Glutamatergic neuron (in vitro differentiated cells): ENCODE measurements at places on chromosomes 7 and 10. TPM values are rescaled to one million over a fixed set of nuclear protein-coding genes. Genes with fewer than 3 reads are reported as not detected.

The GTF2IRD2 gene
- 9.3 TPM for total RNA-seq

- no peak for DNase-seq
Observed at GRCh38 chr7:22594020-22594419, 94.0 kb upstream of the STEAP1B start.

GRCh38 chr10:7817984-7818294 lies 366 bp upstream of the TAF3 start:
- no peak for DNase-seq

DNA sequence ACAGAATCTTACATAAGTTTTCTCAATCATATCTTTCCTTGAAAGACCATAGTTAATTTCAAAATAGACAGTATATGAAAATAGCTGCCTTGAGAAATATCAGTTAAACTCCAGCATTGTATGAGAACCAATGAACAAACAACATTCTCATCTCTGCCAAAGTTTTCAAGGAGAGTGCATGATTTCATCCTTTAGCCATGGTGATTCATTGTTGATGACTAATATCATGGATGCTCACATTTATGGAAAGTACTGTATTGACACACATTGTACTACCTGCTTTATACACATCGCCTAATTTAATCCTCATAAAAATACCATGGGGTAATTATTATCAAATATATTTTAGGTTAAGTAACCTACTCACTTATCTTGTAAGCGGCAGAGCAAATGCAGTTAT lies 250.3 kb downstream of the CNTNAP2 start:
- DNase-seq, result no peak

The NUTM2A gene
- total RNA-seq, result 1.3 TPM

DNA sequence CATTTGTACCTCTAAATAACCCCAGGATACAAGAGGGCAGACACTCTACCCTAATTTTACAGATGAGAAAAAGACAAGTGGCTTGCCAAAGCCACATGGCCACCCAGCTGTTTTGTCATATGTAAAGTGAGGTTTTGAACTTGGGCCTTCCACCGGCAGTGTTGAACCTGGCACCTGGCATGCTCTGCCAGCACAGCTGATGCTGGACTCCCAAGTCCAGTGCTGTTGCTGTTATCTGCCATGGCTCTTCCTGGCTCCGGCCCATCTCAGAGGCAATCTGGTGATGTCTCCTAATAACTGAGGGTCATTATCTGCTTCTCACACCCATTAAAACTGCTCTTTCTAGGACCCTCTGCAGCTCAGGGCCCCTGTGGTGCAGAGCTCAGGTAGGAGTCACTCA lies 25.0 kb downstream of the BCCIP start:
- no peak for DNase-seq

- no peak for DNase-seq
Observed at GRCh38 chr7:133652547-133652946, 399.7 kb downstream of the EXOC4 start.

DNA sequence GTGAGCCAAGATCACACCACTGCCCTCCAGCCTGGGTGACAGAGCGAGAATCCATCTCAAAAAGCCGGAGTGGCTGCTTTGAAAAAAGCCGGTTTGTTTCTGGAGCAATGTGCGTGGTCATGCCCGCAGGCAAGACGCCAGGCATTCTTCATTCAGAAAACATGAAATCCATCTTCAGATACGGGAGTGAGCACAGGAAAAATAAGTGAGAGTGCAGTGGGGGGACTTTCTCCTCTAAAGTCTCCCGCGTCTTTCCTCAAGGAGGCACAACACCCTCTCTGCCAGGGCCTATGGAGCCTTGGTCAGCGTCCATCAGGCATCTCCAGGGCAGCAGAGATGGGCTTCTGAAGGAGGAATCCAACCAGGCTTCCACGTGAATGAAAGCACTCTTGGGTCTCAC lies 62.3 kb upstream of the DGKI start:
- no peak for DNase-seq

The CYP3A5 gene
- total RNA-seq, result not detected

The VSTM4 gene
- 2.0 TPM for total RNA-seq

GRCh38 chr10:48285710-48286109 lies 11.2 kb upstream of the FRMPD2 start:
- DNase-seq, result peak; percentile 25

DNA sequence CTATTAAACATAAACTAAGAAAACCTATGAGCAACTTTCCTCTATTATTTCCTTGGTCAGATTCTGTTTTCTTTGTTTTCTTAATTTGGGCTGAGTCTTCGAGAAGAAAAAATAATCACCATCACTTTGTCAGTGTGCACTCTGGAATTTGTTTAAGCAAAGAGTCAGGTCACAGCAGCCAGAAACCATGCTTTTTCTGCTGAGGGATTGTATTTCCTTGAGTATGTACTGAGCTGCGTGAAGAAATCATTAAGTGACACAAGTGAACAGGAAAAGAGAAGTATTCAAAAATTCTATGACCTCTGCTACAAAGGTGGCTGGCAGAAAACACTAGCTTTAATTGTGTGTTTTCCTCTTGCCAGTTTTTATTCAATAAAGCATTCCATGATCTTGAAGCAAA lies 249.6 kb downstream of the VTI1A start:
- DNase-seq, result no peak

The USP54 gene
- 9.1 TPM for total RNA-seq

DNA sequence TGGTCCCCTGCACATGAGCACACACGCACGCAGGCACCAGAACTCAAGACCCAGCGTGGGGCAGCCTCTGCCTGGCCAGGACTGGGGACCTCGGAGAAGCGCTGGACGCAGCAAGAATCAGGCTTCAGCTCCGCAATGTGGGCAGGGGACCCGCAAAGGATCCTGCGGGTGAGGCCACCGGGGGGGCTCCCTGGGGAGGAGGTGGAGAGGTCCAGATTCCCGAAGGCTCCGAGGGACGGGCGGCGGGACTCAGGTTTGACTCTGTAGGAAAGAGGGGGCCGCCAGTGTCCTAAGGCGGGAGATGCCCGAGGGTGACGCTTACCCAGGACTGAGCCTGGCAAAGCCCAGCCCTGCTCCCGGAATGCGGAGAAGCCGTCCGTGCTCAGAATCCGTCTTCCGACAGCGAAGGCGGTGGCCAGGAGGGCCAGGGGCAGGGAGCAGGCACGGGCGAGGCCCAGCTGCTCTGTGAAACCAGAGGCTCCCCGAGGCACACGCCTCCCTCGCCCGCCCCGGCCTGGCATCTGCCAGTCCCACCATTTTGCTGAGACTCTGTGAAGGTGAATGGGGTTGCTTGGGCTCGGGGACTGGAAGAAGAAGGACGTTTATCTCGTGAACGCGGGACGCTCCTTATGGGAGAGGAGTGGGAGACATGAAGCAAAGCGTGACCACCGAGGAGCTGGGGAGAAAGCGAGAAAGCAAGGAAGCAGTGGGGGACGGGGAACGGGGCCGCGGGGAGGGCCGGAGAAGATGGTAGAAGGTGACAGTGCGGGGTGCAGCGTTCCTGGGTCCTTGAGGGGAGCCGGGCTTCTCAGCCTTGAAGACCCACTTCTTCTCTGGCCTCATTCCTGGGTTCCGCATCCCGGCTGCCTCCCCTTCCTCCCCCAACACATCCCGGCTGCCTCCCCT lies 489.2 kb downstream of the PTPRN2 start:
- no peak for DNase-seq

The KAZALD1 gene
- total RNA-seq, result 0.59 TPM

DNA sequence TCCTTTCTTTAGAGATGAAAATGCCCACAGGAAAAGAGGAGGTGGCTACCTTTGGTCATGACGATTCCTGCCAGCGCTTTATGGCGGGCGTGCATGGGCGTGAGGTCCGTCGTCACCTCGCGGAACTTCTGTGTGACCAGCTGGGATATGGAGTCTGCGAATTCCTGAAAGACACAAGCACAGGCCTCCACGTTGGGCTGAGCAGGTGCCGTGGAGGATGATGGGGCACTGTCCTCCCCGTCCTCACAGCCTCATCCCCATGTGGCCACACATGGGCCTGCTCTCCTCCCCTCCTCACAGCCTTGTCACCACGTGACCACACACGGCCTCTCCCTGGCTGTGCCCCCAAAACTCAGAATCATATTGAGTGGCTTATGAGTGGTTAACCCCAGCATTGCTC lies 214.7 kb downstream of the WDR37 start:
- DNase-seq, result no peak

The GCK gene
- 43.9 TPM for total RNA-seq

- no peak for DNase-seq
Observed at GRCh38 chr10:992467-992866, 4.2 kb downstream of the GTPBP4 start.

The MYL7 gene
- 7.6 TPM for total RNA-seq

The NUTM2E gene
- 0.86 TPM for total RNA-seq

DNA sequence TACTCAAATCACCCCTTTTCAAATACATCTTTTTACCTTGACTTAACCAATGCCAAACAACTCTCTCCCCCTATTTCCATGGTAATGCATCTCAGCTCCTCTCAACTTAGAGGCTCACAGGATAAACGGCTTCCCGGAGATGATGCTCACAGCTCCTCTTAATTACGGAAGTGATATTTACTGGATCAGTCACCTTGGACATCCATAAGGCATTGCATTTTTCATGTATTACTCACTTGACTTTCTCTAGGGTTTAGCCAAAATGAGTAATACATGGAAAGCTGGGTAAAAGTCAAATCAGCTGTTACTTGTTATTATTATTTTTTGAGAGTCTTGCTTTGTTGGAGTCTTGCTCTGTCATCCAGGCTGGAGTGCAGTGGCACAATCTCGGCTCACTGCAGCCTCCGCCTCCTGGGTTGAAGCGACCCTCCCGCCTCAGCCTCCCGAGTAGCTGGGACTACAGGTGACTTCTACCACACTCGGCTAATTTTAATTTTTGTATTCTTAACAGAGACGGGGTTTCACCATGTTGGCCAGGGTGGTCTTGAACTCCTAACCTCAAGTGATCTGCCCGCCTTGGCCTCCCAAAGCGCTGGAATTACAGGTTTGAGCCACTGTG lies 73.3 kb upstream of the RHEB start:
- DNase-seq, result no peak

- DNase-seq, result no peak
Observed at GRCh38 chr7:81688622-81689411, 81.0 kb downstream of the HGF start.

DNA sequence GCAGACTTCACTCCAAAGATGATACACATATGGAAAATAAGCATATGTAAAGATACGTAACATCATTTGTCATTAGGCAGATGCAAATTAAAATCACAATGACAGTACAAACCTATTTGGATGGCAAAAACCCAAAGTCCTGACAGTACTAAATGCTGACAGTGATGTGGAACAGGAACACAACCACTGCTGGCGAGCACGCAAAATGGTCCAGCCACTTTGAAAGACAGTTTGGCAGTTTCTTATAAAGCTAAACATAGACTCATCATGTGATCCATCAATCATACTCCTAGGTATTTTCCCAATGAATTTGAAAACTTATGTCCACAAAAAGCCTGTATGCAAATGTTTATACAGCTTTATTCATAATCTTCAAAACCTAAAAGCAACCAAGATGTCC lies 200.7 kb downstream of the RAMP3 start:
- DNase-seq, result no peak

GRCh38 chr10:73097305-73097670 lies 622 bp upstream of the P4HA1 start:
- DNase-seq, result no peak

The KCP gene
- 2.2 TPM for total RNA-seq

The NKX1-2 gene
- total RNA-seq, result 0.59 TPM

DNA sequence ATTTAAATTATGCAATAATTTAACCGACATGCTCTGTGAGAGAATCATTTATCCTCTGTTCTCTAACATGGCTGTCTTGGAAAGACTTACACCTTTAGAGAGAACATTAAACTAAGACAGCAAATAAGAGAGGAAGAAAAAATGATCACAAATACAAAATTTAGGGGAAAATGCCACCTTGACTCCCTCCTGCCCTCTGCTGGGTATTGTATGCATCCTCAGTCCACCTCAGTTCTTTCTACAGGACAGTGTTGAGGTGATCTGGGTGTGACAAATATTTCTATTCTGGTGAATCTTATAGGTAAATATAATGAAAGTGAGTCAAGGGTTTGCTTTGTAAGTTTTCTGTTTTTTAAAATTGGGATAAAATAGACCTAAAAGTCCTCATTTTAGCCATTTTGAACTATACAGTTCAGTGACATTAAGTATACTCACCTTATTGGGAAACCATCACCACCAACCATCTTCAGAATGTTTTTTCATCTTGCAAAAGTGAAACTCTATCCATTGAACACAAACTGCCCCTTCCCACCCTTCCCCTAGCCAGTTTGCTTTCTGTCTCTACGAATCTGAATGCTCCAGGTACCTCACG lies 61.5 kb upstream of the ELMO1 start:
- DNase-seq, result no peak

DNA sequence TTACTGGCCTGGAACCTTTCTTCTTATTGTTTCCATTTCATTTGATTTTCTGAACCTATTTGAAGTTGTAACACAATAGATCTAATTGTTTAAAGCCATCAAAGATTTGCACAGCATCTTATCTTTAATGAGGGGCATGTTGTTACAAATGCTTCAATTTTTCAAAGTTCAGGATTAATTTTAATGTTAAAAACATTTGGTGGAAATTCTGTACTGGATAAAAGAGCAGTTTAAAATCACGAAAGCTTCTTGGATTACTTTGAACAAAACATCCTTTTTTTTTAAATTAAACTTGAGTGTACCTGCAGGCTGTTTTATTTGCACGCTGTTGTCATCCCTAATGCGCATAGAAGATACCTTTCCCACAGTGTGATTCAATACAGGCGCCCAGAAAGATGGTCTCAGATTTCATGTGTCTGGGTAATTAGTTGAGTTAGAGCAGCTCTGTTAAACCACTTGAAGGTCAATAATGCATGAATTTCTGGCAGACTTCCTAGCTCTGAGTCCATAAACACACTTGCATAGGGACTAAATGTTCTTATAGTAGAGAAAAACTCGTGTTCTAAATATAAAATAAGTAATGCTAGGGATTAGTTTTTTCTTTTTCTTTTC lies 29.3 kb upstream of the DDX50 start:
- DNase-seq, result no peak

The MBL2 gene
- total RNA-seq, result not detected

- no peak for DNase-seq
Observed at GRCh38 chr10:83248106-83248631, 891.1 kb upstream of the GHITM start.

- no peak for DNase-seq
Observed at GRCh38 chr7:116340943-116341907, 130.9 kb downstream of the TES start.

The ITGB8 gene
- total RNA-seq, result 19.0 TPM

- DNase-seq, result no peak
Observed at GRCh38 chr7:40885503-40885902, 750.7 kb downstream of the SUGCT start.

DNA sequence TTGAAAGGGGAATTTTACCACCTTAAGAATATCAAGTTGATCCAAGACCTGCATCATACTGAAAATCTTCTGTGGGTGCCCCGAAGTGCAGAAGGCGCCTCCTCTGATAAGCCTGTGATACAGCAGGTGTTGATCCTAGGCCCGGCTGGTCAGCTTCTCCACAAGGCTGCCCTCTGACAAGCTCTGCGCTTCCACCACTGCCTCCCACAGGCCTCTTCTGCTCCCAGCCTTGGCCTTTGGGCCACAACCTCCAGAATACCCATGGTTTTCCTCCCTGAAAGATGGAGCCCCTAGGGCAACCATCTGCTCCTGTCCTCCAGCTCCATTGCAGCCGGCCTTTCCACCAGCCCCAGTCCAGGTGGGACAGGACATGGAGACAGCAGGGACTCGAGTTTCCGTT lies 5.6 kb upstream of the OGDHL start:
- no peak for DNase-seq

The LIPM gene
- not detected for total RNA-seq
